ENCODE measurements at places on chromosomes 13 and 19.
A peak's percentile ranks its signal among the peaks of the same experiment; 100 is the strongest.

- no peak for DNase-seq
Observed at GRCh38 chr13:112902101-112902651, 66.8 kb upstream of the MCF2L start.

DNA sequence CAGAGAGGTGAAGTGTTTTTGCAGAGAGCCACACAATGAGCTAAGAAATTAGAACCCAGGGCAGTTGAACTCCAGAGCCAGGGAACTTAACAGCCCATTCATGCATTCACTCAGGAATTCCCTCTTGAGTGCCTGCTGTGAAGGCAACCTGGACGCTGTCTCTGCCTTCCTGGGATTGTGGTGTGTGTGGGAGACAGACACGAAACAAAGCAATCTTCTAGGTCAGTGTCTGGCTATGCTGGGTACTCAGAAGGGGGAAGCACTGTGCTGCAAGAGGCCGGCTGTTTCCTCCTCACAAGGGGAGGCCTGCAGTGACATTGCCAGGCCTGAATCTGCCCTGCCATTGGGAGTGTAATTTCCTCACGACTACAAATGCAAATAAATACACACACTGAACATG lies 9.7 kb downstream of the BCKDHA start:
- no peak for DNase-seq

DNA sequence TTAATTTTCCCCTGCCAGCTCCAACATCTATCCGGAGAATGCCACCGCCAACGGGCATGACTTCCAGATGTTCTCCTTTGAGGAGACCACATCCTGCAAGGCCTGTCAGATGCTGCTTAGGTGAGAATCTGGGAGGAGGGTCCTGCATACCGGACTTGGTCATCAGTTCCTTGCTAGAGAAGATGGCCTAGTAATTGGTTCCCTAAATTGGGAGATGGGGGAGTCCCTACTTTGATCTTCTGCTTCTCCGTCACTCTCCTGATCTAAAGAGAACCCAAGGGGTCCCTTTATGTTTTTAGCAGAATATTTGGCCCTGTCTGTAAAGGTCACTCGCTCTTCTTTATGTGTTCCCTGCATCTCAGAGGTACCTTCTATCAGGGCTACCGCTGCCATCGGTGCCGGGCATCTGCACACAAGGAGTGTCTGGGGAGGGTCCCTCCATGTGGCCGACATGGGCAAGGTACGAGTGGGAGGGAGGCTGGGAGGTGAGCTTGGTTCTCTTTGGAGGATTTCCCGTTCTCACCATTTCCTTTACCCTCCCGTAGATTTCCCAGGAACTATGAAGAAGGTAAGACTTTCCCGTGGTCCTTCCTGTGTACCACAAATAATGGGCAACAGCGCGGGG lies 54.1 kb upstream of the ADGRE1 start:
- no peak for DNase-seq

- DNase-seq, result no peak
Observed at GRCh38 chr13:112696869-112697465, 7.1 kb downstream of the ATP11A start.

- DNase-seq, result no peak
Observed at GRCh38 chr13:95327190-95327589, 25.9 kb upstream of the ABCC4 start.

GRCh38 chr13:43785650-43786471 lies 911 bp downstream of the ENOX1 start:
- peak; percentile 92 for DNase-seq

- DNase-seq, result peak; percentile 77
Observed at GRCh38 chr19:54390942-54391577, 24.2 kb upstream of the TTYH1 start.

GRCh38 chr19:38734176-38734425 lies 10.2 kb downstream of the CAPN12 start:
- no peak for DNase-seq

- DNase-seq, result peak; percentile 14
Observed at GRCh38 chr19:46111376-46111775, 13.1 kb downstream of the IGFL3 start.
